ENCODE measurements at places on chromosomes 7 and 10. TPM values are rescaled to one million over a fixed set of nuclear protein-coding genes. Genes with fewer than 3 reads are reported as not detected.
A peak's percentile ranks its signal among the peaks of the same experiment; 100 is the strongest.

ASZ1 gene
- total RNA-seq: not detected

ERVW-1 gene
- not detected for total RNA-seq

AKR1C3 gene
- total RNA-seq: 0.33 TPM

TBRG4 gene
- total RNA-seq: 135 TPM

NEBL gene
- not detected for total RNA-seq

CPA2 gene
- total RNA-seq: 0.14 TPM

DNA sequence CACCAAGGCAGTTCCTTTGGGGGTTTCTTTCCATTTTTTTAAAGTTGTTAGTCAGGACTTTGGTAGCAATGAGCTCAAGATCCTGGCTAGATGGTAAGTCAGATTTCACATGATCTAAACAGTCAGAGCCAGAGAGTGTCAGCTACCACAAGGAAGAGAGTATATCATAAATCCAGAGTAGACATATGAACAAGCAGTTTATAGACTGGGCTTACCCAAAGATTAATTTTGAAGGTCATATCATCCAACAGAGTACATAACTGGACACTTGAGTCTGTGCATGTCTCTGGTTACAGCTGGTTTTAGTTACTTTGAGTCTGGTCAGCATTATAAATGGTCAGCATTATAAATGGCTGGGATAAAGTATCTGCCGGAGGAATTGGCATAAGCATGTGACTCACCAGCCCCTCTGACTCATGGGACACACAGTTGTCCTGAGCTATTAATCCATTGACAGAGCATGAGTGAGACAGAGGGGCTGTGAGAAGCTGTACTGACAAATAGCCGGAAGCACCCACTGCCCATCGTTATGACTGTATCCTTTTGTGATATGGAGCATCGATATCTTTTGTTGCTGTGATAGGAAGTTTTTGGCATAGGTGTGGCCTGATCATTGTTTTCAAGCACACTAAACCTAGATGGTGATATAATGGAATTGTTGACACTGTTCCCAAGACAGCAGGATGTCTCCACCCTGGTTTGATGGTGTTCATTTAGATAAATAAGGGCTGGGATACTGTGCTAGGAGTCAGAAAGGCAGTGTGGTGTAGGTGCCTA lies 19.3 kb downstream of the PPP1R3C start:
- no peak for DNase-seq
- H3K4me3 ChIP-seq: no peak overlapping the region
- peaks cover 4% of the 10 kb centered on the region for H3K27me3 ChIP-seq
- no peaks in the 10 kb centered on the region for H3K36me3 ChIP-seq
- H3K27ac ChIP-seq: no peak overlapping the region

DNA sequence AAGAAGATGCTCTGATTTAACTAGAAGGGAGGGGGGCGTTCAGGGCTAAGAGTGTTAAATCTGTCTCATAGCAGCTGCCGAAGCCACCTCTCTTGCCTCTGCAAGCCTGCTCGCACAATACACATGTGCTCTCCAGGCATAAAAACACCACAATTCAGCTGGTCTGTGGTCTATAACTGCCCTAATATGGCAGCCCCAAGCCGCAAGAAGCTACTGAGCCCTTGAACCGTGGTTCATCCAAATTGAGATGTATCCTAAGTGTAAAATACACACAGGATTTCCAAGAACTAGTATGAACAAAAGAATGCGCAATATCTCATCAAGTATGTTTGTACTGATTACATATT lies 70.8 kb upstream of the FGFR2 start:
- DNase-seq: no peak
- H3K4me3 ChIP-seq: no peak overlapping the region
- peaks cover 5% of the 10 kb centered on the region for H3K27me3 ChIP-seq
- H3K36me3 ChIP-seq: no peaks in the 10 kb centered on the region
- no peaks in the 10 kb centered on the region for H3K4me1 ChIP-seq
- no peak overlapping the region for H3K27ac ChIP-seq

DNA sequence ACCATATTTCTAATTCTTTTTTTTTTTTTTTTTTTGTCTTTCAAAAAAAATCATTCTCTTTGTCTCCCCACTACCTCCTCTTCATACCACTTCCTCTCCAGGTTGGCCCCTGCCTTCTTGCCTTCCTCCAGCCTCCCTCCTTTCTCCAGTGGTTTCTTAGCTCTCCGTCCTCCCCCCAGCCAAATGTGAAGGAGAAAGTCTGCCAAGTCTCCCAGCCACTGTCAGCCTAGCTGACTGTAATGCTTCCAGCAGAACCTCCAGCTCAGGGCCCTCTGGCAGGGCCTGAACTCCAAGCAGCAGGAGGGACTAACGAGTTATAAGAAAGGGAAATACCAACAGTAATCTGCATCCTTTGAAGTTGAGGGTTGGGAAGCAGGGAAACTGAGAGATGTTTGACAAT lies 35.5 kb upstream of the BICC1 start:
- H3K27me3 ChIP-seq: peaks cover 10% of the 10 kb centered on the region
- no peaks in the 10 kb centered on the region for H3K36me3 ChIP-seq
- DNase-seq: no peak
- no peak overlapping the region for H3K27ac ChIP-seq
- no peak overlapping the region for H3K4me3 ChIP-seq

DNA sequence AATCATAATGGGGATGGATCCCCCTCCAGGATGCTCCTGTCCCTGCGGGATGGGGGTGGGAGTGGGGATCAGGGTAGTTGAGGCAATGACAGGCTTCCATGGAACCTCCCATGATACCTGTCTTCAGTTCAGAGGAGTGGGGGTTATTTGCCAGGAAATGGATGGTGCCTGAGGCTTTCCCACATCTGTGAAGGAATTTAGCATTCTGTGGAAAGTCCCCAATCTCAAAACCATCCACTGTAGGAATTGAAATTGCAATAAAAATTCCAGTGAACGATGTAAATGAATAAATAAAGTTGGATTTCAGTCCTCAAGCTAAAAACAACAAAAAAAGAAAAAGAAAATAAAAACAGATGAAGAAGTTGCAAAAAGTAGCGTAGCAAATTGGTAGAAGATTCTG lies 81.9 kb downstream of the CHRM2 start:
- H3K36me3 ChIP-seq: no peaks in the 10 kb centered on the region
- no peak overlapping the region for H3K27ac ChIP-seq
- no peaks in the 10 kb centered on the region for H3K4me1 ChIP-seq
- no peak for DNase-seq
- no peak overlapping the region for H3K4me3 ChIP-seq
- no peaks in the 10 kb centered on the region for H3K27me3 ChIP-seq

DNA sequence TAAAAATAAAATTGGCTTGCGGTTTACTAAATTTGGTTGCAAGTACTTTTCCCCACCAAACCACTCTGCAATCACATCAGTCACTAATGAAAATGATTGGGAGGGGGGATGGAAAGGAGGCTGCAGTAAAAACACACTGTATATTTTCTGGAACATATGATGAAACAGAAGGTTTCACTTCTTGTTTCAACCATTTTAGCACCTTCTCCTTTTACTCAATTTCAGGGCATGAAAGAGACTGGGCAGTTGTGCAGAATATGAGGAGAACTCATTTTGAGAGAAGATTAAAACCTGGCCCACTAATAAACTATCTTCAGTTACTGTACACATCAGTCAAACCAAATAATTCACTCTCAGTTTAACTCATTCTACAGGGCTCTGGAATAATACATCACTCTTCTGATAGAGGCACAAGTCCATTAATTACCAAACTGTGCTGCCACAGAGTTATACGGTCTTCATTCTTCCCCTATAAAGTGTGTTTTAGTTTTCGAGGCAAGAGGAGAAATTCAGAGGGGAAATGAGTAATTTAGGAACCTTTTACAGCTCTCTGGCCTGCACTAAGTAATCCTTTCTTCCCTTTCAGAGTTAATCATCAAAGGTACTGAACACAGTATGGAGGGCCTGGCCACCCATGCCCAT lies 25.5 kb downstream of the JAZF1 start:
- H3K4me3 ChIP-seq: peak overlapping the region; percentile 4
- no peak for DNase-seq
- peaks cover 51% of the 10 kb centered on the region for H3K4me1 ChIP-seq
- peaks cover 2% of the 10 kb centered on the region for H3K27me3 ChIP-seq

- H3K36me3 ChIP-seq: peaks cover 22% of the 10 kb centered on the region
- H3K27ac ChIP-seq: peak overlapping the region; percentile 78
- H3K4me1 ChIP-seq: peaks cover 47% of the 10 kb centered on the region
- peak overlapping the region; percentile 84 for H3K4me3 ChIP-seq
- peak; percentile 49 for DNase-seq
Observed at GRCh38 chr10:113680190-113681111, 739 bp downstream of the CASP7 start.

- H3K27me3 ChIP-seq: no peaks in the 10 kb centered on the region
- H3K27ac ChIP-seq: no peak overlapping the region
- no peak overlapping the region for H3K4me3 ChIP-seq
- H3K36me3 ChIP-seq: no peaks in the 10 kb centered on the region
- no peaks in the 10 kb centered on the region for H3K4me1 ChIP-seq
Observed at GRCh38 chr7:125661-126060, 66.7 kb upstream of the FAM20C start.

Data from activated CD4-positive, alpha-beta memory T cell treated with anti-CD3 and anti-CD28 coated beads for 36 hours (primary cell).